ENCODE measurements at places on chromosomes 6 and 20.

DNA sequence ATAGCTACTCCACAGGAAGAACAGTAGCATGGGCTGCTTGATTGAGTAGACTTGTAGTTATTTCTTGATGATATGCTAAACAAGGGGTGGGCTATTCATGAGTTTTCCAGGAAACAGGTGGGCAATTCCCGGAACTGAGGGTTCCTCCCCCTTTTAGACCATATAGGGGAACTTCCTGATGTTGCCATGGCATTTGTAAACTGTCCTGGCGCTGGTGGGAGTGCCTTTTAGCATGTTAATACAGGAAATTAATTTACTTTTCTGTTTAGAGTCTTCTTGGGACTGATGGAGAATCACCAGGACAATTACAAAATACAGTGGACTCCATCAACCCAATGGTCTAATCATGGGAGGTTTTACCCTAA, 22.7 kb downstream of the CYP24A1 start:
- no peak for DNase-seq

DNA sequence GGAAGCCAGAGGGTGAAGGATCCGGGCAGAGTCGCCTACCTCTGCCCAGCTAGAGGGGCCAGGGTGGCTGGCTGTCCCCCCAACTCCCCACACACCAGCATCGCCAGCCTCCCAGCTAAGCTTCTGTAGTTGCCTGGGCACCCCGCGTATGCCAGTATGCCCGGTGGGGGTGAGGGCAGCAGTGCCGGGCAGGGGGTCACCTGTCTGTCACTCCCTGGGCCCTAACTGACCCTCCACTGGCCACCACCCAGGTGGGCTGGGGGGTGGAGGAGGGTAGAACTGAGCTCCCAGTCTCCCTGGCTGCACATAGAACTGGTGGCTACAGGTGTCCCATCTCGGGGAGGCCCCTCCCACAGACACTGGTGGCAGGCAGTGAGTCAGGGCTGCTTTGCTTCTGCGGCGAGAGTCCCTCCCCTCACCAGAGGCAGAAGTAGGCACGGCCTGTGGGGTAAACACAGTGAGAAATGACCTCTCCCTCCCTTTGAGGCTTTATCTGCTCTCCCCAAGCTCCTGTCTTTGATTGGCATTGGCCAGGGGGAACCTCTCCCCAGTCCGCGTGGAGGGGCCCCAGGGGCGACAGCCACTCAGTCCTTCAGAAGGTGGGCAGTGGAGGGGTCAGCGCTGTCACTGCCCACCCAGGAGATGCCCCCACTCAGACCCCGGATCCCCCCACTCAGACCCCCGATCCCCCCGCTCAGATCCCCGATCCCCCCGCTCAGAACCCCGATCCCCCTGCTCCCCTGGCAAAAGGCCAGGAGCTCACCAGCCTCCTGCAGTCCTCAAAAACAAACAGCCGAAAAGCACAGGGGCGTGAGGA, 2.5 kb downstream of the NTSR1 start:
- DNase-seq = no peak

DNA sequence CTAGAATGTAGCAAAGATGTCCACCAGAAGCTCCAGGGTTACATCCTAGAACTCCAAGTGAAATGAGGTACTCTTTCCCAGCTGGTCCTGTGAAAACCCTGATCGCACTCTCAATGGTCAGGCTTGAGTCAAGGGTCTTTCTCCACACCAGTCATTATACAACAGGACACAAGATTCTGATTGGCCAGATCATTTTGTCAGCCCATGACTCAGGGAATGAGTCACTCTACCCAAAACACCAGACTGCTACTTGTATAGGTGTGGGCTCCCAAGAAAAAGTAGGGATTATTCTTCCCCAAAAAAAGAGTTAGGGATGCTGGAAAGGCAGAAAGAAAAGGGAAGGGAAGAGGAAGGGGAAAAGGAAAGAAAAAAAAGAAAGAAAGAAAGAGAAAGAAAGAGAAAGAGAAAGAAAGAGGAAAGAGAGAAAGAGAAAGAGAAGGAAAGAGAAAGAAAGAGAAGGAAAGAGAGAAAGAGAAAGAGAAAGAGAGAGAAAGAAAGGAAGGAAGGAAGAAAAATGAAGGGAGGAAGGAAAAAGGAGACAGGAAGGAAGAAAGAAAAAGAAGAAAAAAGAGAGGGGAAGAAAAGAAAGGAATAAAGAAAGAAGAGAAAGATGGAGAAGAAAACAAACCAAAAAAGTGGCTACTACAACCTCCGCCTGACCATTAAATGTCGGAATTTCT, 30.5 kb downstream of the ANKEF1 start:
- DNase-seq = no peak

- DNase-seq = no peak
These were observed 51.1 kb downstream of the TCP11 start for GRCh38 chr6:35089935-35090505.

GRCh38 chr6:33421344-33421643, 1.4 kb downstream of the SYNGAP1 start:
- no peak for DNase-seq
